ENCODE measurements at places on chromosomes 3 and 15.

DNA sequence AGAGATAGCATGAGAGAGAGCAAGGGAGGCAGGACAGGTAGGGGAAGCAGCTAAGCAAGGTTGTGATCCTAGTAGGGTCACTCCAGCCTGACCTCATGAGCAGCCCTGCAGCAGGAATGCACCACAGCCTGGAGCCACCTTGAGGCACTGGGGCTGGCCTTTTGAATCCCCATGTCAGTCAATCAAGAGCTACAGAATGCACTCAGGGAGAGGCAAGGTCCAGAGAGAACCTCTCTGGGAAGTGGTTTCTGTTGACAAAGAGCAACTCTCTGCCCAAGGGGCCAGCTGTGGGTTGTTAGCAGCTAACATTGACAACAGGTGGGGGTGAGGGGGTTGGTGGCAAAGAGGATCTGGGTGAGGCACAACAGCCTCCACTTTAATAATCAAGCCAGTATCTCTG, 54.6 kb downstream of the TRANK1 start:
- no peak for DNase-seq

DNA sequence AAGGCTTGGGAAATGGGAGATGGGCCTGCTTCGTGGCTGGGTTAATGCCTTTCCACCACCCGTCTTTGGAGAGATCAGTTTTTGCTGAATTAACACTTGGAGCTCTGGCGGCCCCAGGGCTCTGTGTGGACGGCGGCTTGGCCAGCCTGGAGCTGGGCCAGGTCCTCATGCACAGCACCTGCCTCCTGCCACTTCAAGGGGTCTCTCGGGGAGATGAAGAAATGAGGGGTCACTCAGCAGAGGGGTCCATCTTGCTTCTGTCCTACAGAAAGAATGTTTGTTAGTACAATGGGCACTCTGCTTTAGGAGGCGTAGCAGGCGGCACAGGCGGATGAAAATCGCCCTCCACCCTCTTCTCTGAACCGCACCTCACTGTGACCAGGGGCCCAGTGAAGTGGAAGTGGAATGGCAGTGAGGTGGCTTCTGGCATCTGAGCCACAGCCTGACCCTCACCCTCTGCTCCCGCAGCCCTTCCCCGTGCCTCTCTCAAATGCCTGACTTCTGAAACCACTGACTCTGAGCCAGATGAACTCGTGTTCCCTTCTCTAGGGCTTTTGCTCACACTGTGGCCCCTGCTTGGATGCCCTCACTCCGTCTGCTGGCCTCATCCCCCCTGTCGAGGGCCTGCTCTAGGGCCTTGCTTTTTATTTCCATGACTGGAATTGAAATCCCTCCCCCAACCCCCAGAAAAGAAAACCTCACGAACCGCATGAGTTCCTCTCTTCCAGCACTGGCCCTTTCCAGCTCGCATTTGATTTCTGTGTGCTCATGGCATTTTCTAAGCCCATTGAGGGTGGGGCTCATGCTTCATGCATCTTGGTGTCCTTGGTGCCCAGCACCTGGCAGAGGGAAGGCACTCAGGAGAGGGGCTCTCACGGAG, 42.2 kb downstream of the CHDH start:
- peak; percentile 66 for DNase-seq

GRCh38 chr3:179174316-179174715, 26.2 kb downstream of the PIK3CA start:
- DNase-seq: no peak

DNA sequence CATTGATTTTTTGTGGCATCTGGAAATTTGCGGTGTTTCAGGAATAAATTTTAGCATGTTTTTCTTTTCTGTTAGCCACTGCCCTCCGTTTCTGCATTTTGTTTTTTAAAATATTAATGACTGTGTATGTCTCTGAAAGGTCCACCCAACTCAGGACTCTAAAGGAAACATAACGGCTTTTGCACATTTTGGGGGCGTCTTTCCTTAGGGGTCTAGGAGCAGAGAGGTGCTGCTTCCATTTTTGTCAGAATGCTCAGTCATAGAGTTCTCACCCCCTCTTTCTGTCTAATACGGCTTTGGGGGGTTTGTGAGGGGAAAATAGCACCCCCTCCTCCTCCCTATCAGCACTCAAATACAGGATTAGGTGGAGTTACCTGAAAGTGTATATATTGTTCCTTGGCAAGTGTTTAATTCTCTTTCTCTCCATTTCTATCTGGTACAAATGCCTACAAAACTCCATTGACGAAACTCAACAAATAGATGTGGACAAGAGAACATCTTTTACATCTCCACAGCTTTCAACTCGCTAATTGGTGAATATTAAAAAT, 219.4 kb downstream of the MEIS2 start:
- no peak for DNase-seq

GRCh38 chr3:11405323-11405722, 133.1 kb downstream of the ATG7 start:
- no peak for DNase-seq

DNA sequence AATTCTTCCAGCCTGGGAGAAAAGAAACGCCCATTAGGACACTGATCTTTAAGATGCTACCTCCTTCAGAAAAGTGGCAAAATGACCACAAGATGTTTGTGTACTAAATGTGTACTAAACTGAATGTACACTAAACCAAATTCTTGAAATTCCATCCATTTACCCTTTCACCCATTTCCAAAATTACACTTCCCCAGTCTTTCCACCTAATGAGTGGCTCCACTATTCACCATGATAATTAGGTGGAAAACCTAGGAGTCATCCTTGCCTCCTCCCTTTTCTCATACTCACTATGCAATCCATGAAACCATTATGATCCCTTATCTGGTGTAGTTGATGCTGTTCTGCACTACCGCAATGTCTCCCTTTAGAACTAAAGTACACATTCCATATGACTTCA, 452.1 kb upstream of the THBS1 start:
- DNase-seq: no peak

DNA sequence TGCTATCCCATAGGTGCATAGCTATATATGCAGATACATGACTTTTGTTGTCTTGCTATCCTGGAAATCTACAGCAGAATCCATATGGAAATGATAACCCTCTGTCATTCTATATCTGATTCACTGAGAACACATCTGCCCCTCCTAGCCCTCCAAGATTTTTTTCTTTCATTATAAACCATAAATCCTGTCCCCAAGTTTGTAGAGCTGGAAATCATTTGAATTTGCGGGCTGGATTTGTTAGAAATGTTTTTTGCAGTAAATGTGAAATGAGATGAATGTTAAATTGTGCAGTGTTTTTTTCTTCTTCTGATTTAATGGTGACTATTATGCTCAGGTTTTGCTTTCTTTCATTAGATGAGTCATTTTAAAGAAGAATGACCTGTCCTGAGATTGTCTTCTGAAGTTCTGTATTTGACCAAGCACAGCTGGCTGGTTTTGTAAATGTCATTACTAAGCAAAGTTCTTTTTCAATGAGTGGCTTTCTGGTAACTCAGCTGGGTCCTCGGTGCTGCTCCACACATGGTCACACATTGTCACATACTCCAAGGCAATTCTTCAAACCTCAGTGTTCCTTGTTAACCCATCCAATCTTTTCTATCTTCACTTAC, 25.3 kb upstream of the ABHD17C start:
- DNase-seq: no peak

- peak; percentile 93 for DNase-seq
Observed at GRCh38 chr3:55484801-55485791, 2.0 kb downstream of the WNT5A start.

DNA sequence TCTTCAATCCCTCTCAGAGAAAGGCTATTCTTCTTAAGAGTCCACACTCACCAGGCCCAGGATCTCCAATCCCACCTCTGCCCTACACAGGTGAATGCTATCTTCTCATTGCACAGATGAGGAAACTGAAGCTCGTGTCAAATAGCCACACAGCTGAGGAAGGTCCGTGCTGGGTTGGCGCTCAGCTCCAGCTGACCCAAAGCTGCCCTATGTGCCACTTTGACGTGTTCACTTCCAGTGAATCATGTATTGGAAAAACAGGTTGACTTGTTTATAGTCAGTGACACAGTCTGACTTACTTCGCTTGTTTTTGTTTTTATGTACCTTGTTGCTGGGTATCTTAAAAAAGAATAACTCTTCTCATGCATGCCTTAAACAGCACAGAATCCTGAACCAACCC, 32.4 kb upstream of the ALDH1A3 start:
- no peak for DNase-seq

- no peak for DNase-seq
Observed at GRCh38 chr3:132597660-132598059, 590 bp downstream of the ACKR4 start.

GRCh38 chr3:126696701-126697267, 7.3 kb upstream of the CHCHD6 start:
- no peak for DNase-seq

DNA sequence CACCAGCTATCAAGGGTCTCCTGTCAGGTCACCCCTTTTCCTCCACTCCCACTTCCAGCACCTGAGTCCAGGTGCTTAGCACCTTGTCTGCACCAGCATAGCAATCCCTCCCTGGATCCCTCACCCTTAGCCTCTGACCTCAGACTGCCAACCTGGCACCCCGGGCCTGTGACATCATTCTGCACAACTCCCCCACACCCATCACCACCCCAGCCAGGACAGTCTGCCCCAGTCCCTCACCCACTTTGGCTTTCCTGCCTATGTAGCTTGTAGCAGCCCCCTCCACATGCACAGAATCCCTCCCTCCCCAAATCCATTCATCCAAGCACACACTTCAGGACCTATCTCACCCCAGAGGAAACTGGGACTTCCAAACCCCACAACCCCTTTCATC, 819 bp upstream of the PLXNB1 start:
- DNase-seq: no peak

- DNase-seq: no peak
Observed at GRCh38 chr3:53144862-53145712, 14.9 kb upstream of the RFT1 start.

DNA sequence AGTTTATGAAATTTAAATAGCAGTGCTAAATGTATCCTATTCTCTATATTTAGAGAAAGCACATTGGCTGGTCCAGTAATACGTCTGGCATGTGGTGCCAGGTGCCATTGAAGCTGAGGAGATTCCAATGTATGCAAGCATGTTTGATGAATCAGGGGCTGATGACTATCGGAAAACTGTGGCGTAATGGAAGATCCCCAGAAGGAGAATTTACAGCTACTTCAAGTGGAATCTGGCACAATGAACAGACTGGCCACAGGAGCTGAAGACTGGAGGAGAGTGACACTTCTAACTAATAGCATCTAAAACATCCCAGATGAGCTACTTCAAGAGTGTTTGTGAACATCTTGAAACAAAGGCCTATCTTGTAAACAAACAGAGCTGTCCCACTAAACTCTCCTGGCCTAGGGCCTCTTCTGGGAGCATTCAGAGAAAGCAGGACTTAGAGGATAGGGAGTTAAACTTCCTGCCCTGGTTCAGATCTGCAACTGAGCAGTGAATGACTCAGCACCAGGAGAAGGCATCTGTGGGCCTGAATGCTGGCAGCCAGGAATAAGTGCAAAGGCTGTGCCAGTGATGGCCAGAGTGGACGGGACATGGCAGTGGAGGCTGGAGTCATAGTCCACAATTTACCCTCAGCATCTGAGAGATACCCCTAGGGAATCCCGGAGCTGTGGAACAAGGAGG, 15.2 kb upstream of the ACTC1 start:
- DNase-seq: peak; percentile 88

- DNase-seq: no peak
Observed at GRCh38 chr3:7392206-7392605, 531.3 kb downstream of the GRM7 start.

DNA sequence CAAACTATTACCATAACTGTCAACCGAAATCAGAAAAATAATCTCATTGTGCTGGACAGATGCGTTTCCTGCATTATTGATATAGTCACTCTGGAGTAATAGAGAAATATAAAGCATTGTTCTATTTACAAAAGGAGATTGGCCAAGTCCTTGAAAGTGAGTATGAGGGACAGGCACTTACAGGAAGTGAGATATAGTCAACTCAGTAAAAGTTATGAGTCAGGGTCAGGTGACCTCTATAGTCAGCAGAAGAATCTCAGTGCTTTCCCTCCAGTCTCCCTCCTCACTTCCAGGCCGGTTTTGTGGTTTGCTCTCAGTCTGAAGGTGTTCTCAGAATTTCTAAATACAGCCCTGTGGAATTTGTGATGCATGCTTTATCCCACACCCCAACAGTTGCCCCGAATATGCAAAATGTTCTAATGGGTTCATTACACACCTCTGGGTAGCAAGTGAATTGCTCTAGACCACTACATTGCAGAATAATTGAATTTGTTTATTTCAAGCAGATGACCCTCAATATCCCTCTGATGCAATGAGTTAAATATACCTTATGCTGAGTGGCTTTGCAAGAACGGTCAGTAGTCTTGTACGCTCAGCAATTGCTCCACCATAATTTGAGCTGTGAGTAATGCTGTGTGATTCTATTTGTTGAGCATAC, 787.7 kb downstream of the MCTP2 start:
- peak; percentile 14 for DNase-seq

GRCh38 chr3:108453565-108453964, 56.8 kb downstream of the MYH15 start:
- peak; percentile 17 for DNase-seq

- DNase-seq: no peak
Observed at GRCh38 chr3:134592806-134593205, 58.0 kb downstream of the KY start.

DNA sequence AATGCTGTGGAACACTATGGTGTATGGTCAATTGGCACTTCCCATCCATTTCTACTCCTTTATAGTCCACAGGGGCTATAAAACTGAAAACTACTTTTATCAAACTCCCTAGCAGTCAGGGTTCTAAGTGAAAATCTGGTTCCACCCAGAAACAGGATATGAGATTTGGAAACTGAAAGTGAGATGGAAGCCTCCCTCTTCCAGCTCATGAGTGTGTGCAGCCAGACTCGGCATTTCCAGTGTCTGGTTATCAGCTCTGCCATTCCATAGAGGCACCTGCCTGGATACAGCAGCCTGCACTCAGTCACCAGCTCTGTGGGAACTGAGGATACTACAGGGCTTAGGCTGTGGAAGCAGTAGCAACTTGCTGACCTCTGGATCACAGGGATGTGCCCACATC, 14.7 kb upstream of the PLA2G4F start:
- DNase-seq: no peak

- no peak for DNase-seq
Observed at GRCh38 chr3:157520485-157521150, 17.4 kb upstream of the VEPH1 start.

DNA sequence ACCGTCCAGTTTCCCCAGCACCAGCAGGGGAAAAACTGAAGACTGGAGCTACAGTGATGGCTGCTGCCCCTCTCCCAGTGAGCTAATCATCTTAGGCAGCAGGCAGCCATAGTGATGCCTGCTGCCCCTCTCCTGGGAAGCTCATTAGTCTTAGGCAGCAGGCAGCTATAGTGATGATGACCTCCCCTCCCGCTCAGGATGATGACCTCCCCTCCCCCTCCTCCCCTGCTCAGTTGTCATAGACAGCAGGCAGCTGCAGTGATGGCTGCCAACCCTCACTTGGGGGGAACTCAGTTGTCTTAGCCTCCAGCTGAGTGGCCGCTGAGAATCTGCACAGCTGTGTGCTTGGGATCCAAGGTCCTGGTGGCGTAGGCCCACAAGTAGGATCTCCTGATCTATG, 80.9 kb upstream of the MANF start:
- DNase-seq: no peak

Measured in fibroblast of skin of scalp (primary cell).